Suppressor macrophage (primary cell): ENCODE measurements at places on chromosomes 2 and 18.

- DNase-seq: no peak
These were observed 68.7 kb downstream of the NEURL3 start for GRCh38 chr2:96436416-96436815.

DNA sequence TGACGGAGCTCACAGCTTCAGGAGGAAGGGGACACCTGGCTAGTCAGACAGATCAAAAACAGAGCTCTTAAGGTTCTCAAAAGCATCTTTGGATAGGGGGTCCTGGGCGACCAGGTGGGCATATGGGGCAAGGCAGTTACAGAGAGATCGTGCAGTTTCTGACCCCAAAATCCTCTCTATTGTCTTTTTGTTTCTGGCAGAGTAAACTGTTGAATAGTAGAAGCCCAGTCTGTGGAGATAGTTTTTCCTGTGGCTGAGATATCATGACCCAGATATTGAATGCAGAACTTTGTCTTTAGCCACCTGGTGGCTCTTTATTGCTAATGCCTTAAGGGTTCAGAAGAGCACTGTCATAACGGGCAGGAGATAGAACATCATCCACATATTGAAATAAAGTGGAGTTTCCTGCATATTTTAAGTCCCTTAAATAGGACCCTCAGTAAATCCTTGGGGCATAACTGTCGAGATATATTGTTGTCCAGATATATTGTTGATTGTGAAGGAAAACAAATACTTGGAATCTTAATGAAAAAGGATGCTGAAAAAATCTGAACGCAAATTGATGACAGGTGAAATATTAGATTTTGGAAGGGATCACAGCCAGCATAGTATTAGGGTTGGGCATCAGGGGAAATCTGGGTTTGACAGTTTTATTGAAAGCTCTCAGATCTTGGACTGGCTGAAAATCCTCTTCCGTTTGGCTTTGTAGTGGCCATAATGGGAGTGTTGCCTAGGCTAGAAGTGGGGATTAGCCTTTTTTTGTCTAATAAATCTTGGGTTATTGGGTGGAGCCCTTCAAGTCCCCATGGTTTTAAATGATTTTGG lies 14.1 kb upstream of the ZDBF2 start:
- DNase-seq: peak; percentile 16

- DNase-seq: peak; percentile 45
These were observed 13.3 kb upstream of the TMX3 start for GRCh38 chr18:68728081-68728700.

DNA sequence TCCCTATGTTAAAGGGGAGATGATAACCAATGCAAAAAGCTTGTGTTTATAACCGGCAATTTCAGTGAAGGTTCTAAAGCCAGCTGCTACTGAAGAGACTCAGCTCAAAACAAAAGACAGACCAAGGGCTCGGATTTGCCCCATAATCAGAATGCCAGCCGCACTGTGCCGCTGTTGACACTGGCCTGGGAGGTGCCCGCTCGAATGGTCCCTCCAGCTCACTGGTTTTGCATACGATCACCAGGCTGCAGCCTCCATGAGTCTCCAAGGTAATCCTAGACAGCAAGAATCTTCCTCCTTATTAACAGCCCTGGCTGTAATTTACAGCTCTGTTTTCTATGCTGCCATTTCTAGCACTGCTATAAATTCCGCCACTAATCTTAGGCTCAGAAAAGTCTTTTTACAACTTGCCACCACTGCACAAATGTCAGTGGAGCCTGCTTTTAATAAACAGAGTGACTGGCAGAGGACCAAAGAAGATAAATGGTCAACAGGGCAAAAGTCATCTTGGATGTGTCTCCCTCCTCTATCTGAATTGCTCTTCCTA lies 155.7 kb upstream of the SH3BP4 start:
- no peak for DNase-seq

DNA sequence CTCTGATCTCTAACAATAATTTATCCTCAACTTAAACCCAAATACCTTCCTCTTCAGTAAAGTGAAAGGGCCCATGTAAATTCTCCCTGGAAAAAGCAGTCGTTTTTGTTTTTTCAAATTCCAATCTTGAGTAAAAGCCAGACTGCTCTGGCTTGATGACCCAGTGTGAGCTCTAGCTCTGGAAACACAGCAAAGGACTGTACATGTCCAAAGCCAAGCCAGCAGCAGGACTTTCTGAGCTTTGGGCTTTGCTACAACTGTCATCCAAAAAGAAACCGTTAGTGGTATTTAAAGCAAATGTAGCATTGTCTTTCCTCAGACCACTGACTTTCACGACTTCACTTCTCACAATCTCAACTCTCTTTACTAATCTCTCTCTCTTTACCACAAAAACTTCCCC lies 25.4 kb downstream of the SH3YL1 start:
- DNase-seq: no peak

GRCh38 chr2:226673314-226673723 lies 126.3 kb downstream of the IRS1 start:
- no peak for DNase-seq

- DNase-seq: no peak
These were observed 52.6 kb downstream of the CXCR4 start for GRCh38 chr2:136065384-136065783.

- peak; percentile 97 for DNase-seq
These were observed 1.1 kb upstream of the DUSP2 start for GRCh38 chr2:96146153-96146880.

- DNase-seq: no peak
These were observed 39.7 kb downstream of the COLEC12 start for GRCh38 chr18:460791-461190.

DNA sequence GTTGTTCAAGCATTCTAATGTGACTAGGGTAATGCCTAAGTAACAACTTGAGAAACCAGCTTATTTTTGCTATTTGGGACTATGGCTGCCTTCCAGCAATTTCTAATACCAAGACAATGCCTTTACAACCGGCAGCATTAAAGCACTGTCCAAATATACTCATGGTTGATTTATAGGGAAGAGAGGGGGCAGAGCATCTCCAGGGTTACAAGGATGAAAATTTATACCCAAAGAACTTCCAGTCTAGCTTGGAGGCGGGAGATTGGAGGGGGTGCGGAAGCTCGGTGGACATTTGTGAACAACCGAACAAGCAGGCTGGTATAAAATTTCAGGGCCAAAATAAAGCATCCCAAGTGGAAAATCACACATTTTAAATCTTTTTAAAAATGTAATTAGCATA lies 294.9 kb upstream of the STON1 start:
- no peak for DNase-seq

- DNase-seq: no peak
These were observed 59.1 kb downstream of the RMDN2 start for GRCh38 chr2:37984176-37984575.

DNA sequence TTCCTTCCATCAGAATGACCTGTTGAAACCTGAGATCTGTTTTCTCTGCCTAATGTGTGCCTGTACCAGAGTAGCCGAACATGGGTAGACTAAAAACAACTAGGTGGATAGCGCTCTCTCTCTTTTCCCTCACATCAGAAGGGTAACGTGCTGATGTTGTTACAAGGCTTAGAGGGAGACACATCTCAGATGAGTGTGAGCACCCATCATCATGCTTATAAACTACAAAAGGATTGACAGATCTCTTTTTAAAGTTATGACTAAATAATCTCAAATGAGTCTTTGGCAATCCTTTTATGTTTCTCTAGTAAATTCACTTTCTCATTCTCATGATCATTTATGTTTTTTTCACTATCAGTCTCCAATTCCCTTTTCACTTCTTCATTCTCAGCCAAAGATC lies 75.5 kb upstream of the CCDC141 start:
- DNase-seq: no peak

GRCh38 chr18:57214976-57215375 lies 68.1 kb downstream of the BOD1L2 start:
- no peak for DNase-seq

DNA sequence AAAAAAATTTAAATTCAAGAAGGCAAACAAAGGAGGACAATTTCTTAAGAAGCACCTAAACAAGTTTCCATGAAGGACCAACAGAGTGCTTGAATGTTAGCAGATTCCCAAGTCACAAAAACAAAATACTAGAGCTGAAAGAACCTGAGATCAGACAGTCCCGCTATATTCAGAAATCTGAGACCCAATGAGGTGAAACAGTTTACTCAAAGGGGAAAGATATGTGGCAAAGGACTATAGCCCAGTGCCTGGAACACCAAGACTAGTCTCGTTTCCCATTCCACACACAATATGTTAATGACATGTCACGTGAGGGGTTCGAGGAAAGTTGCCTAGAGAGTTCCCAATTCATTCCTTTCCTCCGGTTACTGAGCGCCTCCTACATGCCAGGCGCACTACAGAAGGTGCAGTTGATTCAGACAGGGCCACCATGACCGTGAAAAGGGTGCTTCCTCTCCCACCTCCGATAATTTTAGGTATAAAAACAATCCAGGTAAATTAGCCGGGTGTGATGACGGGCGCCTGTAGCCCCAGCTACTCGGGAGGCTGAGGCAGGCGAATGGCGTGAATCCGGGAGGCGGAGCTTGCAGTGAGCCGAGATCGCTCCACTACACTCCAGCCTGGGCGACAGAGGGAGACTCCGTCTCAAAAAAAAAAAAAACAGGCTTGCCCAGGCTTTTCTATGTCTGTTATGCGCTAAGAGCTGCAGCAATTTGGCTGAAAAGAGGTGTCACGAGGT lies 617 bp downstream of the SRBD1 start:
- peak; percentile 78 for DNase-seq

GRCh38 chr2:65056215-65057053 lies at the start of gene CEP68:
CEP68 (plus strand) TSS chr2:65056416; CDS start chr2:65069445, 13,029 bp downstream.
- peak; percentile 99 for DNase-seq

DNA sequence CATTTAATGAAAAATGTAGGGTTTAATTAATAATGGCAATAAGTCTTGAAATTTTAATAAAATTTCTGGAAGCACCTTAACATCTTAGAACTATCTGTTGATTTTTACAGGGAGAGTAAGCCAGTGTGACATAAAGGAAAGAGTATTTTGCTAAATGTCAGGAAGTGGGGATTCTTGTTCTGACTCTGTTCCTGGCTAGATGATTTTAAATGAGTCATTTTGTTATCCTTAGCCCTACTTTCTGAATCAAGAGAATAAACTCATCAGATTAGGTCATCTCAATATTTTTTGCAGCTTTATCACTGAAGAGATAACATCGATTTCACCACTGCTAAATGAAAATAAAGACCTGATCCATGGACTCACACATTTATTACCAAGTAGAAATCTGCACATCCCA lies 377.5 kb upstream of the CYRIA start:
- DNase-seq: no peak

DNA sequence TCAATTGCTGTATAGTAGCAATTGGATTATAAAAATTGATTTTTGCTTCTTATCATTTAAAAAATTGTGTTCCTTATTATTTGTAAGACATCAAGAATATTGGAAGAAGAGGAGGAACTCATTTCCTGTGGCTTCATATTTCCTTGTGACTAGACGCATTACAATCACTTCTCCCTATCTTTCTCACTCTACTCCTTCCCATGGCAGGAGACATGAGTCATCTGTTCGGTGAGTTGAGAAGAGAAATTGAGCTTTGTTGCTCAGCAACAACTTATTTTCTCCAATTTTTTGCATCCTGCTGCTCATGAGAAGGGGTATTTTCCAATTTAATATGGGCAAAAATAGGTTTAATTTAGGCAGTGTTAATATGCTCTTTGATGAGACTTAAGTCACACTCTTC lies 1783.9 kb downstream of the SUCLG1 start:
- no peak for DNase-seq

DNA sequence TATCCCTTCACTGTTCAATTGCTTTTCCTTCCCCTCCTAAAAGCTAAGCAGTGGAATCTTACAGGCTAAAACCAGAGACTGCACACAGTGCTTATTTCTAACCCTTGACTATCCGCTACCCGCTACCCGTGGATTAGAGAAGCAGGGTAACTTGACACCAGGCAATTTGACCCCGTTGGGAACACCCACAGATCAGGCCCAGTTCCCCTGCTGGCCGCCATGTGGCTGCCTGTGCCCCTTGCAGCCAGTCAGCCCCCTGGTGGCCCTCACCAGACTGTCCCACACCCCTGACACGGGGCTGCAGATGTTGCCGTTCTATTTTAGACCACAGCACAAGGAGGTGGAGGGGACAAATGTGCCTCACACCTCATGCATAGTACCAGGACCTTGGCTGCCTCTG lies 74.8 kb downstream of the TXNL1 start:
- DNase-seq: no peak

DNA sequence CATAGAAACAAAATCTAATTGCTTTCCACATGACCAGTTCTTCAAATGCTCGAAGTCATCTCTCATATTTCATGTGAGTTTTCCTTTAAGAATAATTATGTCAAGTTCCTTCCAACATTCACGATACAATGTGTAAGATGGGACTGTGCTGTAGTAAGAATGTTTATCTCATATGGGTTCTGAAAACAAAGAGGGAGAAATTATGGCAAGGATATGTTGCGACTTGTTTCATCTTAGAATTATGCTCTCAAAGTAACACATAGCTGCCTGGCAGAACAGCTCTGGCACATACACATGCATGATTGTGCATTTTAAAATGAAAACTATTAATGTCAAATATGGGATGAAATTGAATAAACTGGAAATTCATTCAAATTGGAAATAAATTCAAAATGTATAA lies 314.8 kb upstream of the ACVR2A start:
- DNase-seq: no peak

- no peak for DNase-seq
These were observed 2.2 kb downstream of the PLEKHA3 start for GRCh38 chr2:178482437-178482836.

DNA sequence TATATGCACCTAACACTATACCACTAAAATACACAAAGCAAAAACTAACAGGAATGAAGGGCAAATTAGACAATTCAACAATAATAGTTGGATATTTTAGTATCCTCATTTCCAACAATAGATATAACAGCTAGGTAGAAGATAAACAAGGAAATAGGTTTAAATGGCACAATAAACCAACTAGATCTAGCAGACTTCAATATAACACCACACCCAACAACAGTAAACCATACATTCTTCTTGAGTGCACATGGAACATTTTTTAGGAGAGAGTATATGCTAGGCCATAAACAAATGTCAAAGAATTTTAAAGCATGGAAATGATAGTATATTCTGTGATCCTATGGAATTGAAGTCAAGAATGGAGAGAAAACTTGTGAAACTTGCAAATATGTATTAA lies 138.4 kb downstream of the NDUFA10 start:
- DNase-seq: no peak

- DNase-seq: no peak
These were observed 20.0 kb upstream of the SLC8A1 start for GRCh38 chr2:40471866-40472265.

GRCh38 chr2:46534589-46534988 lies 55.2 kb downstream of the TMEM247 start:
- peak; percentile 72 for DNase-seq

DNA sequence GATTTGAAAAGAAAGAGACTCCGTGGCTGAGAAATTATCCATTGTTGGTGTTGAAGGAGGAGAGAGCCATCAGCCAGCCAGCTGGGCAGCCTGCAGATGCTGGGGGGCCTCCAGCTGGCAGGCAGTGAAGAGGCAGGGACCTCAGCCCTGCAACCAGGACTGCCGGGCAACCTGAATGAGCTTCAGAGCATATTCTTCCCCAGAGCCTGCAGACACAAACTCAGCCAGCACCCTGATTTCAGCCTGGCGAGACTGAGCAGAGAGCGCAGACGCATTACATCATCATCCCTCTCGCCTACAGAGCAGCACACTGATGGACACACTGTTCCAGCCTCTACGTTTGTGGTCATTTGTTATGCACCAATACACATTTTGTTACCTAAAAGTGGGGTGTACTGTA lies 150.7 kb upstream of the RAB6C start:
- no peak for DNase-seq

GRCh38 chr2:125167152-125167551 lies 1142.1 kb downstream of the CNTNAP5 start:
- DNase-seq: no peak

- no peak for DNase-seq
These were observed 23.2 kb upstream of the TTN start for GRCh38 chr2:178830451-178830850.

GRCh38 chr18:59876310-59876626 lies 23.5 kb upstream of the PMAIP1 start:
- peak; percentile 19 for DNase-seq
